ENCODE measurements at places on chromosomes 4 and X.
A peak's percentile ranks its signal among the peaks of the same experiment; 100 is the strongest.

GRCh38 chr4:154073107-154073822 is 284.4 kb upstream of the SFRP2 start:
- DNase-seq: no peak

DNA sequence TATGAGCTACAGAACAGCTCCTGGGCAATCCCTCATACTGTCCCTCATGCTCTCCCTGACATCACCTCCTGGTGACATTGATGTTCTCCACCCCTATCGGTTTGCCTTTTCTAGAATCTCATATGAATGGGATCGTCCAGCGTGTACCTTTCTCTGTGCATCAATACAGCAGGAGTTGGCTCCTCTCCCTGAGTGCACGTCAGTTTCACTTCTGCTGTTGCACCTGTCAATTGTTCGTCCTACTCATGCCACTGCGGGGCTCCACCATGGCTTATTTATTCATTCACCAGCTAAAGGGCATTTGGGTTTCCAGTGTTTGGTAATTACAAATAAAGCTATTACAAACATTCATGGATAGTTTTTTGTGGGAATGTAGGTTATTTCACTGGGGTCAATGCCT is 269.1 kb upstream of the ZFP42 start:
- DNase-seq: no peak

GRCh38 chrX:148474030-148474429 is 26.4 kb upstream of the AFF2 start:
- DNase-seq: no peak

- DNase-seq: peak; percentile 49
These were observed 4.3 kb downstream of the PNCK start for GRCh38 chrX:153669174-153669890.

DNA sequence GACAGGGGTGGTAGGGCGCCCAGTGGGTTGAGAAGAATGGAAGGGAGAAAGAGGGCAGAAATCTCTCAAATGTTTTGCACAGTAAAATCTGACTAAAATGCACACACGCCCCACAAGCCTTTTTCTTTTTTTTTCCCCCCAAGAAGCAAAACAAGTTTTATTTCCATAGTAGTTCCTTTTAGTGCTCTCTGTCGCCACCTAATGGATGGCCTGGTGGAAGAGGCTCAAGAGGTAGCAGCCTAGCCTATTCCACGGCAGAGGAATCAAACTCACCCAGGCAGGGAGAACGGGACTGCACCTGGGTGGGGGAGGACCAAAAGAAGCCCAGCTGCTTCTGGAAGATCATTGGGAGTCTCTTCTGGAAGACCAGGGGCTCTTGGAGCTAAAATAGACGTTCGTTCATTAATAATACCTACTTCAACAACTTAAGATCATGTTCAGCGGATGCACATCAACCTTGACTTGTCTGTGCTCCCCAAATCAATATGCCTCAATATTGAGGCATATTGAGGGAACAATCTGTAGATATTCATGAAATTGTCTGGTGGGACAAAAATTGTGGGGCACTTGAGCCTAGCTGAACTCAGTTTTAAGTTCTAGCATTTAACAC is 31.6 kb upstream of the IRAK1 start:
- peak; percentile 61 for DNase-seq

DNA sequence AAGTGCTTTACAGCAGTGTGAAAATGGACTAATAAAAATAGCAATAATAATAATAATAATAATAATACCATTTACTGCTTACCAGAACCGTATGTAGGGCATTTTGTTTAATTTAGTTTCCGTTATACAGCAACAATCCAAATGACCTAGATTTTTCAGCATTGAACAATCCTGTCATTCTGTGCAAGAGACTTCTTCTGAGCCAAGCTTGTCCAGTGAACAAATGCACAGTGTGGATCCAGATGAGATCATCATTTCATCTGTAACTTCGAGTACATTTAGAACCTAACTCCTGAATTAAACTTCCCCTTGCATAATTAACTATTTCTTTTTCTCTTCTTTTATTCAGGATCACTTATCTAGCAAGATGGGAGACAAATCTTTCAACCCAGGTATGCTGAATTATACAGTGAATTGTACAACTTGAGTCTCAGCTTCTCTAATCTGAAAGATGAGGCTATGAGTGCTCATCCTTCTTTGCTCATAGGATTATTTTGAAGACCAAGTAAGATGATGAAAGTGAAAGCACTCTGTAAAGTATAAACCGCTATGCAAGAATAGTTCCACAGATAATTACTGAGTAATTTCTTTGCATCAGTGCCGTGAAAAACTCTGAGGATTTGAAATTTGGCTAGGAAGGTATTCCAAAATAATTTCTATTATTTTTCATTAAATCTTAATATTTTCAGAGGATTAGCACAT is 6.6 kb downstream of the CLNK start:
- no peak for DNase-seq

DNA sequence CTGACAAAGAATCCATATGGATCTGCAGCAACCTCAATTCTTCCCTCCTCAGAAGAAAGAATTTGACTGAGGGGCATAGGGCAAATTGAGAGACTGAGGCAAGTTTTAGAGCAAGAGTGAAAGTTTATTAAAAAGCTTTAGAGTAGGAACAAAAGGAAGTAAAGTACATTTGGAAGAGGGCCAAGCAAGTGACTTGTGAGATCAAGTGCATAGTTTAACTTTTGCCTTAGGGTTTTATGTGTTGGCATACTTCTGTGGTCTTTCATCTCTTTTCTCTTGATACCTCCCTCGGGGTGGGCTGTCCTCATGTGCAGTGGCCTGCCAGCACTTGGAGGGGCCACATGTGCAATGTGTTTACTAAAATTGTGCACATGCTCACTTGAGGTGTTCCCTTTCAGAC is 98.0 kb upstream of the MAGEB16 start:
- DNase-seq: no peak

GRCh38 chr4:7412554-7412912 is 22.2 kb downstream of the PSAPL1 start:
- DNase-seq: no peak

DNA sequence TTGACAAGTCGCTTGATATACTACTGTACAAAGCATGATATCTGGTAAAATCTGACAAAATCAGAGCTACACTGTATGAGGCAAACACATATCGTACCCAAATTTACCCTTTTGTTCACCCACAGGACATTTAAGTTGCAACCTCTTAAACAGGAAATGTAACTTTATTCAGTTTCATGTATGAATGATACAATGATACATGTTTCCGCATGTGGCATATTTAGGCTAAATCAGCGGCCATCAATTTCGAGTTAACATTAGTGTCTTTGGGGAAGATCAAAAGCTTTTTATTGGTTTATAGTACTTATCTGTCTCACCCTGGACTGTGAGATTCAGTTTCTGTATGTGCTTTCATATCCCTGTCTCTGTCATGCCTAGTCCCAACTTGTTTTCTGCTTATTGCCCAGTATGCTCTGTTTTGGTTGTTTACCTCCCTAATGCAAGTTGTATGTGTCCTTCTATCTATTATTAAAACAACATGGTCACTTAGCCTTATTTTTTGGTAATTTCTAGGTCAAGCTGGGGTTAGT is 97.3 kb upstream of the HPRT1 start:
- DNase-seq: no peak

GRCh38 chr4:26051240-26051639 is 137.2 kb downstream of the SMIM20 start:
- DNase-seq: no peak

DNA sequence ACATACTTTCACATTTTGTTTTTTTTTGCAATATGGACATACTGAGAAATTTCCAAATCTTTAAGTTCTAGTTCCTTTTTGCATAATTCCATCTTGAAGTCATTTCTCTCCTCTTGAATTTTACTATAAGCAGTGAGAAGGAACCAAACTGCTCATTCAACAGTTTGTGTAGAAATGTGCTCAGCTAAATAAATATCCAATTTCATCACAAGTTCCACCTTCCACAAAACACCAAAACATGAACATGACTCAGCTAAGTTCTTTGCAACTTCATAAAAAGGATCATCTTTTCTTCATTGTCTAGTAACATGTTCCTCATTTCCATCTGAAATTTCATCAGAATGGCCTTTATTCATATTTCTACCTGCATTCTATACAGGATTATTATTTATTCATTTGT is 77.3 kb upstream of the FGF13 start:
- DNase-seq: no peak

DNA sequence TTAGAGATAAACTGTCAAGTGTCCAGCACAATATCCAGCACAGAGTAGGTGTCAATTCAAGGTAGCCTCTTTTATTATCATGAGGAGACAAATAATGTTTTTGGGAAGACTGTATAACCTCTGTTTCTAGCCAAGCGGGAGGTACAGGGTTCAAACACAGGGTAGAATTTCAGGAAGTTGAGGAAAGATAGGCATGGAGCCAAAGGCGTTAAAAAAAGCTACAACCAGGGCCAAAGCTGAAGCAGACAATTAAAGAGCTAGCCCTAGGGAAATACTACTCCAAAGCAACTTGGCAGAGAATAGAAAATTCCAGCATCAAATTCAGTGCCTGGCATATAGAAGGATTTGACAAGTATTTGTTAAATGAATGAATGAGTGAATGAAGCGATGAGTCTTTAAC is 40.0 kb upstream of the CASK start:
- no peak for DNase-seq

DNA sequence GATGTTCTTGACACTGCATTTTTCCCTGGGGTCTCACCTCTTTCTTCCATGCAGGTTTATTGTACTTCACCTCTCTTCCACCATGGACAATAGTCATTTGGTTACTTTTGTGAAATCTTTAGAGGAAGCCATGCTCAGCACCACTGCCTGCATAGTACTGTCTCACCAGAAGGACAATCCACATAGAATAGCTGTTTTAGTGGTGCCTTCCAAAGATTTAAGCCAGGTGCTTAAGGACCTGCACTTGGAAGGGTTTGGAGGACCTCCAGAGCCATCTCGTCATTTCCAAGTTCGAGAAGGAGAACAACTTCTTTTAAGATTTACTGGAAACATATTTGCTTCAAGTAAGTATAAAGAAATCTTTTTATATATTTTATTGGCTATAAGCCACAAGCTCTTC is 26.7 kb downstream of the DTHD1 start:
- DNase-seq: no peak

GRCh38 chrX:39817754-39818470 is 279.8 kb downstream of the BCOR start:
- no peak for DNase-seq

DNA sequence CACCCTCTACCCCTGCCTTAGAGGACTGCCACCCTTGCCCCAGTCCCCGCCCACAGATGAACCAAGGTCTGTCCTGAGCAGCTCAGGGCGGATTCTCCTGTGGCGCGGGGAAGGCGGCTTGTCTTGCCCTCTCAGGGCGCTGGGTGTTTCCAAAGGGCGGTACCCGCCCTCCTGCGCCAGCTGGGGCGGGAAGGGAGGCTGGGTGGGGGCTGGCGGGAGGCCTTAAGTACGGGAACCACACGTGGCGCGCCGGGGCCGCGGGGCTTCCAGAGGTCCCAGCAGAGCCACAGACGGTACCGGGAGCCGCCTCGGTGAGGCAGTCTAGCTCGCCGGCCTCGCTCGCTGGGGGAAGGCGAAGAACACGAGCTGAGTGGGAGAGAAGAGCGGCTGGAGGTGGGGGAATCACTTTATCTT is 361.1 kb downstream of the MID1IP1 start:
- DNase-seq: peak; percentile 35

DNA sequence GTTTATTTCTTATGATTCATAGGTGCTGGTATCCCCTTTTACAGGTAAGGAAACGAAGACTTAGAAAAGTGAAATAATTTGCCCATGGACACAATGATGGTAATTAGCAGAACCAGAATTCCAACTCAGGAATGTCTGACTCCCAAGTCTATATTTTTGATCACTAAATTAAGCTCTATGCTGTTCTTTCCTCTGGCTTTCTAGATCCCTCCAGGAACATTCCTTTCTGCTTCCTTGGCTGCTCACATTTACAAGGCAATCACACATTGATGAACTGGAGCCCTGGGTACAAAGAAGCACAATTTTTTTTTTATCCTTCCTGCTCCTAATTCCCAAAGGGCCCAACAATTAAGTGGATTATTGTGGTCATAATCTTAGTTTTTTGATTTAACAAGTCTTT is 7.0 kb upstream of the CDKN2AIP start:
- DNase-seq: no peak

- no peak for DNase-seq
These were observed 2466.9 kb downstream of the PCDH7 start for GRCh38 chr4:33187035-33187434.

DNA sequence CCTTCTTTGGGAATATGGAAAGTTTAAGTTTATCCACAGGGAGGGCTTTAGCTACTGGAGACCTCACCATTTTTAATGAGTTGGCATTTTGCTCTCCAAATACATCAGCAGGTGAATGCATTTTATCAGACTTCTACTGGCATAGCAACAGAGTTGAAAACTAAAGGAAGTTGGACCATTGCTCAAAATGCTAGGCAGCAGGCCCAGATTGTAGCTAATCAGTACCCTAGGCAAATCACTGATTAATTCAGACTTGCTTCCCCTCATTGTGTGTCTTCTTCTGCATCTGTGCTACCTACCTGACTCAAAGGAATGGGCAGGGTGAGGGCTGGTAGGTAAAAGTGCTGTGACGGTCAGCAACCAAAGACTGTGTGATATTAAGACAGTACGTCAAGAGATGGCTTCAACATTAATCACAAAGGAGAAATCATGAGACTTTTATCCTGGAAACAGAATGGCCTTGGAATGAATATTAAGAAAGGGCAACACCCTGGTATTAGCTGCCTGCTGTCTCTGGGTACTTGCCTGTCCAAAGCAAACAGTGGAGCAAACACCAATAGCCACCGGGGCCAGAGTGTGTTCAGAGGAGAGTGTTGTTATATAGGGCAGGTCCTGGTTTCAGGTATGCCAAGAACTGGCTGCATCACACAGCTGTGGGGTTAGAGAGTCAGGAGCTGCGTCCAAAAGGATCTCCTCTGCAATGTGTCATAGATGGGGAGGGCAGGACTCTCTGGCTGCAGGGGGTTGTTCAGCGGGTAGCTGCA is 17.1 kb upstream of the SMIM20 start:
- DNase-seq: no peak

DNA sequence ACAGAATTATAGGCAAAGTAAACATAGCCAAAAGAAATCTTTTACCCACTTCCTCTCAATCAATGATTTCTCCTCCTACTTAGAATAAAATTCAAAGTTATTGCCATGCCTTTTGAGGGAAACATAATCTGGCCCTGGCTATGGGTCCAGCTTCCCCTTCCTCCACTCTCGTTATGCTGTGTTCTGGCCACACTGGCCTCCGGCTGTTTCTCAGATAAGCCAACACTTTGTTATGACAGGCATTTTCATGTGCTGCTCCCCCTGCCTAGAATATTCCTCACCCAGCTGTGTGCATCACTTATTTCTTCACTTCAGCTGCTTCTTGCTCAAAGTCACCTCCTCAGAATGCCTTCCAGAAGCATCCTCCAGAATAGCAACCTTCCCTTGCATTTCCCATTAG is 386.6 kb upstream of the AADAT start:
- DNase-seq: no peak

GRCh38 chr4:26132858-26133257 is 188.0 kb upstream of the RBPJ start:
- no peak for DNase-seq
